ENCODE measurements at places on chromosomes 1 and 21. TPM values are rescaled to one million over a fixed set of nuclear protein-coding genes. Genes with fewer than 3 reads are reported as not detected.

DNA sequence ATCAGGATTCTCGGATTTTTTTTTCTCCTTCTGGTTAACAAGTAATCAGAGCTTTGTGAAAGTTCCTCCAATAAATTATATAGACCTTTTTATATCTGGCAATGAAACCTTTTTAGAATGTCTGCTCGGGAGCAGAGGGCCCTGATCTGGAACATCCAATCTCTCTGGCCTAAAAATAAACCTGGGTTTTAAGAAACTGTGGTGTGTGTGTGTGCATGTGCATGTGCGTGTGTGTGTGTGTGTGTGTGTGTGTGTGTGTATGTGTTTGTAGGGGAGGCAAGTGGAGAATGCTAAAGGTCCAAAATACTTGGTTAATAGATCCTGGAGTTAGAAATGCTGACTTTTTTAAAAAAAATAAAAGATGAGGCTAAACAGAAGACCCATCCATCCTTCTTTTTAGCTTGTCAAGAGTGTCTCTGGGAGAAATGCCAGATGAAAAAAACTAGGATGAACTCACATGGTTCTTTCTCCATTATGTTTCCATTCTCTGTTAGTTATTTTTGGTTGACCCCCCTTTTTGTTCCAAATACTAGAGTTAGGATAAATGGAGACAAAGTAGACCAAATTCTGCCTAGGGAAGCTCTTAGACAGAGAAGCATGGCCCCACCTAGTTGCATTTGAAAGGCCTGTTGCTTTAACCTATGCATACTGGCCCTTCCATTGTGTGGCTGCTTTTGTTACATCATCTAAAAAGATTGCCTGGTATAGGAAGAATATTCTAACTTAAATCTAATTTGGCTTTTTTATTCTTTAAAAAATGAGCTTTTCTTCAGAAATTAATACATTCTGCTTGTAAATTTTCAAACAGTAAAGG lies 175.9 kb downstream of the PAPPA2 start:
- no peak for DNase-seq

- no peak for DNase-seq
These were observed 88.2 kb downstream of the MIS18A start for GRCh38 chr21:32190493-32191144.

GRCh38 chr1:225724251-225724650 lies 53.4 kb upstream of the SRP9 start:
- no peak for DNase-seq

DNA sequence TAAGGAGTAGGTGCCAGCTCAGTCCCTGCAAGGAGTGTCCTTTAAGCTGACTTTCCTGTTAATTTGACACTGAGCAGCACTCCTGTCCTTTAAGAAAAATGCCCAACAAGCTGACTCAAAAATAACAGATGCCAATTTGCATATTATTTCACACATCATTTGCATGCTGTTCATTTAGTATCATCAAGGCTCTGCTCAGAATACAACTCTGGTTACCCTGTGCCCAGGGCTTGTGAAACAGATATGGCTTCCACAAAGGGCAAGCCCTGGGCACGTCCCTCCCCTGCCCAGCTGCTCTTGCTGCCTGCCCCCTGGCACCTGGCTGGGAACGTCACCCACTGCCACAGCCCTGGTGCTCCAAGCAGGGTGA lies 10.3 kb downstream of the KCNN3 start:
- no peak for DNase-seq

DNA sequence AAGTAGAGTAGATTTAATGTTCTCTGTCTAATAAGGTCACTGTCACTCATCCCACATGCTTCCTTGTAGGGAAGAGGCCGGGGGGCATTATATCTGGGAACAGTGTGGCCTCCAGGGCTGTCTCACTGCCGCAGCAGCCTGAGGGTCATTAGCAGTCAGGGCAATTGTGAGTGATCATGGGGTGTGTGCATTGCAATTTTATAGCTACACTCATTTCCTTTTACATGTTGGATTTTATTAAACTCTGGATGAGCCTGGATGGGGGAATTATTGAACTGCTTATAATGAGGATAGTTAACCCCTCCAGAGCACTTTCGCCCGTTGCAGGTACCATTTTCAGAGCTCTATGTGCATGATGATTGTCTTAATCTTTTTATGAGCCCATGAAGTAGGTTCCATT lies 60.9 kb upstream of the DISP3 start:
- DNase-seq, result no peak

- DNase-seq, result no peak
These were observed 15.8 kb upstream of the SDHB start for GRCh38 chr1:17069452-17070162.

GRCh38 chr1:244576259-244576892 lies 76.5 kb upstream of the DESI2 start:
- DNase-seq, result no peak

DNA sequence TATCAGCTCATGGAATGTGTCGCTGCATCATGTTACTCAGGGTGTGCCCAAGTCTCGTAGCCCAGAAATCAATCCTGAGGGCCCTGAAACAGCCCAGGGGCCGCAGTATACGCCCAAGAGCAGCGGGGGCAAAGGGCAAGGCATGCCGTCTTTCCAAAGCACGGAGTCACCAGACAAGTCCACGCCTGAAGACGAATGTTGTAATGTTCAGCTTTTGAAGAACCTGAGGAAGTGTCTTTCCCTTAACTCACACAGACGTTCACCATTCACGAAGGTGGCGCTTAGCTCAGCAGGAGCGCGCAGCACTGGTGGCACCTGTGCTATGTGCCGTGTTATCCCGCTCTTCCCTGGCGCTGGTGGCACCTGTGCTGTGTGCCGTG lies 18.8 kb upstream of the PWP2 start:
- no peak for DNase-seq

DNA sequence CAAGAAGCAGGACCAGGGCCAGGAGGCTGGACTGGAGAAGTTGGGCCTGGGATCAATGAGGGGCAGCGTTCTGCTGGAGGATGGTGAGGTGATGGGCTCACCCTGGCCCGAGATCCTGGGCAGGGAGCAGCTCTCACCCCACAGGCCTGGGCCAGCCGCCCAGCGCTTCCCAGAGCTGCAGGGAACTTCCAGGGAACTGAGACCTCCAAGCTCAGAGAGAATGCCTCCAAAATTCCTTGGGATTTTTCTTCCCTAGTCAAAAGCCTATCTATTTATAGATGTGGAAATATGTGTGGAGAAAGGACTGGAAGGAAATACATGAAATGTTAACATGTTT lies 121.2 kb downstream of the SPSB1 start:
- no peak for DNase-seq

DNA sequence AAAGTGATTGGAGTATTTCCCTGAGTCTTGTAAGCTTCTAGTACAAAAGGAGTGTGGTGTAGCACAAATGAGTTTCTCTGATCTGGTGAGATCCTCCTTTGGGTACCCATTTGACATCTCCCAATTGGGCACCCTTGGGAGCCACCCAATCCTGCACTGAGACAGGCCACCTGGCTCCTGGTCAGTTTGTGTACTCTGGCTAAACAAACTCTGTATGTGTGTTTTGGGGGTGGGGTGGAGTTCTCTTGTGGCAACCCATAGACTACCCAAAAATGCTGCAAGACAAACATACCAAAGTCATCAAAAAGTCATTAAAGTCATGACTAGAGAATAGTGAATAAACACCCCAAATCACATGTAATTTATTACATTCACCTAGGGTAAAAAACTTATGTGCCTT lies 8.4 kb upstream of the HIVEP3 start:
- no peak for DNase-seq

GRCh38 chr1:67171574-67171955 lies 5.3 kb downstream of the IL23R start:
- no peak for DNase-seq

DNA sequence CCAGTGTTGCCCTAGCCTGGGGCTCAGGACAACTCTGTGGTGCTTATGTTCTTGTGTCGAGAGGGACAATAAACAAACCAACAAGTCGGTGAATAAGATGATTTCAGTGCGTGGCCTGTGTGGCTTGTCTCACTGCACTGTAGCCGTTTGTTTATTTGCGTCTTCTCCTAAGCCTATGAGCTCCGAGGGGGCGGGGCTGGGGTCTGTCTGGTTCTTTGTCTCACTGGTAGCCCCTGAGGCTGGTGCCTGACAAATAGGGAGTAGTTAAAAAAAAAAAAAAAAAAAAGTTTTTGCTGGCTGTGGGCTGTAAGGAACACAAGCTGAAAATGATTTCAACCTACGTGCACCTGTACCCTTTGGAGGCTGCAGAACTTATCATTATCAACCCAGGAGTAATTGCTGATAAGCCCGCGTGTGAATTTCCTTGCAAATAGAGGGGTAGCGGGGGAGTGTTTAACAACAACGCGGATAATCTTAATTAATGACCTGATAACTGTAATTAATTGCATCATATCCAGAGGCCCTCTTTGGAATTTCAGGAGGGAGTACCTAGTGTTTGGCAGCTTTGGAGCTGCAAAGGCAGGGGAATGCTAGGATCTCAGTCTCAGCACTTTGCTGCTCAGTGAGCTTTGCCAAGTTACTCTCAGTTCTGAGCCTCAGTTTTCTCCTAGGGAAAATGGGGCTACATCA lies 925 bp upstream of the ARHGEF10L start:
- peak; percentile 52 for DNase-seq

DNA sequence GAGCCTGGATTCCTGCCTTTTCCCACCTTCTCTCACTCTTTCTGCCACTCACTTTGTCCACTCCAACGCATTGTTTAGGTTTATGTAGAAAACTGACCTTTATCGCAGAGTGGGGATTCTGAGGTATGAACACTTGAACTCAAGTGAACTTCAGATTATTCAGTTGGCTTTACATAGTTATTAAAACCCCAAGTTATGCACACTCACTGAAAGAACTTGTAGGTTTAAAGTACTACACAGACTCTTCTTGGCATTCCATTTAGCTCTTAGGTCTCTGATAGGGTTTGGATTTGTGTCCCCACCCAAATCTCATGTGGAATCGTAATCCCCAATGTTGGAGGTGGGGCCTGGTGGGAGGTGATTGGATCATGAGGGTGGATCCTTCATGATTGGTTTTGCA lies 39.9 kb downstream of the RTCA start:
- DNase-seq, result no peak

GRCh38 chr1:51651552-51651942 lies 34.7 kb downstream of the OSBPL9 start:
- DNase-seq, result no peak

DNA sequence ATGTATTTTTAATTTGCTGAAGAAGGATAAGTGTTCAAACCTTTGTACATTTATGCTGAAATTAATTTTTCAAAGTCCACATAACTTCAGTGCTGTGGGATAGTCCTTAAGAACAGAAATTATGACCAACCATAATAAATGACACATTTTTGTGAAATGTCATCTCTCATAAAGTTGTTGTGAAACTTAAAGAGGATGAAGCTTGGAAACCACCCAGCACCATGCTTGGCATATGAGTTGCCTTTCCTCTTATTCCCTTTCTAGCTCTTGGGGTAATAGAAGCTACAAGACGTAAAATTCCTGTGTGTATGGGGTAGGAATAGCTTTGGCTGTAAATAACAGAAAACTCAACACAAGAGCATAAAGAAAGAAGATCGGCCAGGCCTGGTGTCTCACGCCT lies 18.9 kb upstream of the USP24 start:
- DNase-seq, result no peak

DNA sequence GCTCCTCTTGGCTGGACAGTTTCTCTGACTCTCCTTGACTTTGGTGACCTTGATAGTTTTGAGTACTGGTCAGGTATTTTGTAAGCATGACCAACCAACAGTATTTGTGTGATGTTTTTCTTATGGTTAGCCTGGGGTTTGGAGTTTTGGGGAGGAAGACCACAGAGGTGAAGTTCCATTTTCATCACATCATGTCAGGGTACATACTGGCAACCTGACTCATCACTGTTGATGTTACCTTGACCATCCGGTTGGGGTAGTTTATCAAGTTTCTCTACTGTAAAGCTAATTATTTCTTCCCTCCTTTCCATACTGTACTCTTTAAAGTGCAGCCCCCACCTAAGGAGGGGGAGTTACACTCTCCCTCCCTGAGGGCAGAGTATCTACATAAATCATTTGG lies 13.4 kb downstream of the OSCP1 start:
- DNase-seq, result peak; percentile 37

GRCh38 chr1:97791251-97791650 lies 129.6 kb downstream of the DPYD start:
- DNase-seq, result no peak

- no peak for DNase-seq
These were observed 46.3 kb upstream of the SMYD2 start for GRCh38 chr1:214234635-214235025.

GRCh38 chr1:187203257-187203656 lies 374.5 kb downstream of the PLA2G4A start:
- DNase-seq, result no peak

- no peak for DNase-seq
These were observed 4.6 kb downstream of the KLHDC8A start for GRCh38 chr1:205351984-205352713.

- no peak for DNase-seq
These were observed 8.7 kb downstream of the COP1 start for GRCh38 chr1:176198413-176198812.

GRCh38 chr1:205247130-205247921 lies 19.6 kb downstream of the TMCC2 start:
- DNase-seq, result no peak

GRCh38 chr1:230230948-230231773 lies 164.1 kb downstream of the GALNT2 start:
- no peak for DNase-seq

GRCh38 chr1:157138220-157139051 lies at the start of gene ETV3:
Gene ETV3 (minus strand): TSS chr1:157138395. CDS start chr1:157136352, 2,043 bp downstream.
- peak; percentile 93 for DNase-seq

- DNase-seq, result no peak
These were observed 116.4 kb downstream of the TNFSF18 start for GRCh38 chr1:172934417-172934762.

GRCh38 chr1:33349778-33350610 lies 29.1 kb upstream of the A3GALT2 start:
- DNase-seq, result peak; percentile 75

DNA sequence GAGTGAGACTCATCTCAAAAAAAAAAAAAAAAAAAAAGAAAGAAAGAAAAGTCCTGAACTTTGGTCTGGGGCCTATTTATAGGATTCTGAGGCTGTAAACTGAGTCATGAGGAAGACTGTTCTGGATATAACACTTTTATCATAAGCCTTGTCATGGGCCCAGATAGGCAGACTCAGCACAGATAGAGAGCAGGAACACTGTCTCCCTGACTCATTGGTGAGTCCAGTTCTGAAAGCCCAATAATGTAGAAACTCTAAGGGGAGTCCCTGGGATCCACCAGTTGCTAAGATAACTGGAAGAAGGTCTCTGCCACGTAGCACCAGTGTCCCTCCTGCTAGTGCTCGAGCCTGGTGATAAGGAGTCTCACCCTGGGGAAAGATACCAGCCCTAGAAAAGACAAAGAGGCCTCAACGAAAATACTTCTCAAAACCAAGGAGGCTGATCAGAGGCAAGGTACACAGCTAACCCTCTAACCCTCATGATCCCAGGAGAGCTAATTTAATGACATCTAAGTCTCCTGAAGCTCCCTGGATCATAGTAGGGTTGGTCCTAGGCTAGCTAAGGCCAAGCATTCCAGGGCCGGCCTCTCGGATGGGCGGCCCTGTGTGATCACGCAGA lies 43.5 kb downstream of the LPAR3 start:
- DNase-seq, result no peak

TMPRSS2 gene
- total RNA-seq, result 74.9 TPM

TMEM51 gene
- total RNA-seq, result 25.0 TPM

CCDC27 gene
- not detected for total RNA-seq

ZSCAN20 gene
- total RNA-seq, result 2.7 TPM

CXADR gene
- 102 TPM for total RNA-seq

RBP7 gene
- 10.3 TPM for total RNA-seq

MAN1C1 gene
- total RNA-seq, result 3.5 TPM

PRR9 gene
- total RNA-seq, result not detected

HEATR1 gene
- total RNA-seq, result 54.8 TPM

OPTC gene
- not detected for total RNA-seq

CFAP74 gene
- total RNA-seq, result not detected

WASF2 gene
- total RNA-seq, result 68.6 TPM
